ENCODE measurements at places on chromosomes 7 and 10.

- no peak for DNase-seq
These were observed 214.5 kb downstream of the TWIST1 start for GRCh38 chr7:18902892-18903291.

GRCh38 chr7:51789489-51789888, 472.9 kb upstream of the COBL start:
- no peak for DNase-seq

DNA sequence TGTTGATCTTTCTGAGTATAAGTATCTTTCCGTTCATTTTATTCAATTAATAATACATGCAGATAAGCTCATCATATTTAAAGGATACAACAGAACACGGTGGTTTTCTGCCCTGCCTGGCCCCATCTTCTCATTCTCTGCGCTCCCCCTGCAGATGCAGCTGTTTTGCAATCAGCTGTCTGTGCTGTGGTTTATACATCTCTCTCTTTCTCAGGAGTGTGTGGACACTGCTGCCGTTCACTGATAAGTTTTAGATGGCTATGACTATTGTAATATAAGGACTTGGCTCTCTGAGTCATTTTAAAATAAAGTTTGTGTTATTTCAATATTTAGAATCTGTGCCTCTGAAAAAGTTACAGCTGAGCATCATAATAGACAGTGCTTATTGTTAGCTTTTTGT, 54.5 kb downstream of the CUL1 start:
- no peak for DNase-seq

- DNase-seq, result no peak
These were observed 10.0 kb upstream of the KMT2E start for GRCh38 chr7:105003872-105004510.

DNA sequence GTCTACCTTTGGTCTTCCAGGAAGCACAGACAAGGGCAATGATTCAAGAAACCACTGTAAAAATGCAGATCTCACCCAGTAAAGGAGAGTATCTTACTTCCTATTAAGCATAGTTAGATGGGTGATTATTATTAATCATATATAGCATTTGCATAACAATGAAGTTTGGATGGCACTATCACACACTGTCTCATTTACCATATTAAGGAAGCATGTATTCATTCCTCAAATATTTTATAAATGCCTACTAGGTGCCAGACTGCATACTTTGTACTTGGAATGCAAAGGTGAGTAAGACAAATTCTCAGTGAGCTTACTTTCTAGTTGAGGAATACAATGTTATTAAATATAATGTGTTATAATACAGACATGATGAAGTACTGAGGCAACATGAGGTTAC, 53.9 kb upstream of the SKAP2 start:
- no peak for DNase-seq

DNA sequence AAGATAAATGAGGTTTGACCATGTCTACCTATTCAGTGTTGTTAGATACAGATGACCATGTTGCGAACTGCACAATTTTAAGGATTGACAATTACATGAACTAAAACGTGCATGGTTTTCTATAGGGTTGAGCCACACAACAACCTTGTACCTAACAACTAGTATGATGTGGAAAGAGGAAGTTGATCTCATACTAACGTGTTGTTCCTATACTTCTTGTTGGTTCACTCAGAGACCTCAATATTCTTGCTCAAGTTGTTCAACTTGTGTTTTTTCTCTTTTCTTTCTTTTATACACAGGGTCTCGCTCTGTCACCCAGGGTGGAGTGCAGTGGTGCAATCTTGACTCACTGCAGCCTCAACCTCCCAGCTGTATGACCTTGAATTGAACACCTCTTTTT, 6.1 kb upstream of the KEL start:
- DNase-seq, result no peak

- no peak for DNase-seq
These were observed 327.3 kb downstream of the PHTF2 start for GRCh38 chr7:78125884-78126283.

GRCh38 chr7:130277763-130278643, 11.3 kb downstream of the CPA2 start:
- DNase-seq, result peak; percentile 66

DNA sequence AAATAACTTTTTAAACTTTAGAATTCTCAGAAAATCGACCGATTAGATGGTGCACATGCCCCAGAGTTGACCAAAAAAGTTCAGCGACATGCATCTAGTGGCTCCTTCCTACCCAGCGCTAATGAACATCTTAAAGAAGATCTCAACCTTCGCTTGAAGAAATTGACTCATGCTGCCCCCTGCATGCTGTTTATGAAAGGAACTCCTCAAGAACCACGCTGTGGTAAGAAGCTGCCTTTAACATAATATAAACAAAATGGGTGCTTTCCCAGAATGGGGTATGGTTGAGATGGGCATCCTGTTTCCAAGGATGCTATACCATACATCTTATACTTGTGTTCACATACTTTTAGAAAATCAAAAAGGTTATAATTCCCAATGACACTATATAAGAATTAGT, 24.6 kb downstream of the GLRX3 start:
- DNase-seq, result no peak

DNA sequence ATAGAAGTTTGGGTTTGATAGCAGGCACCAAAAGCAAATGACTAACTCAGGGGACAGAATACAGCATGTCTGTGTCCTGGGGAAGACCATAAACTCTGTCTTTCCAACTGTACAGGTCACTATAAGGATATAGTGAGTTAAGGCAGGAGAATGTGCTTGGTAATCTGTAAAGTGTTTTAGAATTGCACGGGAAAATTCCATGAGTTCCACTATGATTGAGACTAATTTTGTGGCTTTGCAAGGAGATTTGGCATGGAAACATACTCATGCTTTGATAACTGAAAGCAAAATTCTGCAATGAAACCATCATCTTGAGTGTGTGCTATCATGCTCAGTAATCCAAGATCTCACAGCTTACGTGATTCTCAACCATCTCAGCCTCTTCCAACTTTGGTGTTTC, 152.6 kb downstream of the PKD1L1 start:
- DNase-seq, result no peak

DNA sequence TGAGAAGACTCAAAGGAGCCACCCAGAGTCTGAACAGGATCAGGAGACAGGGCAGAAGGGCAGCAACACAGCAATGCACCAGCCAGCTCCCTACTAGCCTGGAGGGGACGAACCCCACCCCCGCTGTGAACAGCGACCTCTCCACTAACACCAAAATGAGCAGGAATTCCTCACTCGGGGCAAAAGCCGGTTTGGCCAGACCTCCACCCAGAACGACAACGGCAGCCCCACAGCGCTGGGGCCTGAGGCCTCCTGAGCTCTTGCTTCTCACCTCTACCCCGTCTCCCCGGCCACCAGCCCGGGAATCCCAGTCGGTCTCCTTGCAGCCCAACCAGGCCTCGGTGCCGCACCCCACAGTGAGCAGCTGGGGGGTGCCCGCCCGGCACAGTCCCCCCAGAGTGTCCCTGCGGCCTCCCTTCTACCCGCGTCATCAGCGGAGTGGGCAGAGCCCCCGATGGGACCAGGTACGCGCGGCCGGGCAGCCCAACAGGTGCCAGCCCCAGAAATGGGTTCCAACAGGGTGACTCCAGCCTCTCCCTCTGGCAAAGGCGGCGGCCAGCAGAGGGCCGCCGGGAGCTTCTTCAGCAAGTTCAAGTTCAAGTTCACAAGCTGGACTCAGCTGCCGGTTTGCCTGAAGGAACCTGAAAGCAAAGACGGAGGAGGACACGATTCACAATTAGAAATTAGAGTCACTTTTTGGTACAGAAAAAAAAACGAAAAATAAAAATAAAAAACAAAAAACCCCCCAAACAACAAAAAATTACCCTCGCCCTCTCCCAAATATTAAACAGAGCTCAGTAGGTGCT, 129.0 kb downstream of the MARCHF5 start:
- DNase-seq, result no peak

GRCh38 chr7:30921540-30922401, 10.1 kb downstream of the AQP1 start:
- DNase-seq, result no peak

DNA sequence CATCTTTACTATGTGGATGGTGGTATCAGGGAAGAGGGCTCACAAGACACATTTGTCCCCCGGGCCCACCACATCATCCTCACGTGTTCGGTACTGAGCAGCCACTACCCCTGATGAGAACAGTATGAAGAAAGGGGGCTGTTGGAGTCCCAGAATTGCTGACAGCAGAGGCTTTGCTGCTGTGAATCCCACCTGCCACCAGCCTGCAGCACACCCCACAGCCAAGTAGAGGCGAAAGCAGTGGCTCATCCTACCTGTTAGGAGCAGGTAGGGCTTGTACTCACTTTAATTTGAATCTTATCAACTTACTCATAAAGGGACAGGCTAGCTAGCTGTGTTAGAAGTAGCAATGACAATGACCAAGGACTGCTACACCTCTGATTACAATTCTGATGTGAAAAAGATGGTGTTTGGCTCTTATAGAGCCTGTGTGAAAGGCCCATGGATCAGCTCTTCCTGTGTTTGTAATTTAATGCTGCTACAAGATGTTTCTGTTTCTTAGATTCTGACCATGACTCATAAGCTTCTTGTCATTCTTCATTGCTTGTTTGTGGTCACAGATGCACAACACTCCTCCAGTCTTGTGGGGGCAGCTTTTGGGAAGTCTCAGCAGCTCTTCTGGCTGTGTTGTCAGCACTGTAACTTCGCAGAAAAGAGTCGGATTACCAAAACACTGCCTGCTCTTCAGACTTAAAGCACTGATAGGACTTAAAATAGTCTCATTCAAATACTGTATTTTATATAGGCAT, 9.1 kb upstream of the CSGALNACT2 start:
- DNase-seq, result no peak

DNA sequence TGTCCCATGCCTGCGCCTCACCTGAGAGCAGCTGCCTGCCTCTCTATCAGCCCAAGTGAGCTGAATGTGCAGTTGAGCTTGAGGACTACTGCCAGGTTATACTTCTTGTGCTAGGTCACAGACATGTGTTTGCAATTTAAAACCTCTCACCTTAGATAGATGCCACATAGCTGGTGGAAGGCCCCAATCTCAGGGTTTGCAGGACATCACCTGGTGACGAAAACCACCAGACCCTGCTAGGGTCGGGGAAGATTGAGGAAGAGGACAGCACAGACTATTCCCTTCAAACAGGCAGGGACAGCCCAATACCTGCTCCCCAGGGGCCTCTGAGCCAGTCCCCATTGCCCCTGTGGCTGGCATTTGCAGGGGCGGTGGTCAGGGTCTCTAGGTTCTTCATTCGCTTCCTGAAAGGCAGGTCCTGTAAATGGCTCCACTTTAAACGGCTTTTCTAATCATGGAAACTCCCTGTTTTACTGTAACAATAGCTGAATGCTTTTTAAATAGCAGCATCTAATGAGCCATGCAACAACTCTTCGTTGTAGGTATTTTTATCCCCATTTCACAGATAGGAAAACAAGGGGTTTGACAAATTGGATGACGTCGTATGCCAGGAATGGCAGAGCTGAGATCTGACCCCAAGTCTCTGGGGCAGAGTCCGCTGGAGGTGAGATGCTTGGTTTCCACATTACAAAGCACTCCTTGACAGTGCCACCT, 80.1 kb downstream of the EMX2 start:
- no peak for DNase-seq

DNA sequence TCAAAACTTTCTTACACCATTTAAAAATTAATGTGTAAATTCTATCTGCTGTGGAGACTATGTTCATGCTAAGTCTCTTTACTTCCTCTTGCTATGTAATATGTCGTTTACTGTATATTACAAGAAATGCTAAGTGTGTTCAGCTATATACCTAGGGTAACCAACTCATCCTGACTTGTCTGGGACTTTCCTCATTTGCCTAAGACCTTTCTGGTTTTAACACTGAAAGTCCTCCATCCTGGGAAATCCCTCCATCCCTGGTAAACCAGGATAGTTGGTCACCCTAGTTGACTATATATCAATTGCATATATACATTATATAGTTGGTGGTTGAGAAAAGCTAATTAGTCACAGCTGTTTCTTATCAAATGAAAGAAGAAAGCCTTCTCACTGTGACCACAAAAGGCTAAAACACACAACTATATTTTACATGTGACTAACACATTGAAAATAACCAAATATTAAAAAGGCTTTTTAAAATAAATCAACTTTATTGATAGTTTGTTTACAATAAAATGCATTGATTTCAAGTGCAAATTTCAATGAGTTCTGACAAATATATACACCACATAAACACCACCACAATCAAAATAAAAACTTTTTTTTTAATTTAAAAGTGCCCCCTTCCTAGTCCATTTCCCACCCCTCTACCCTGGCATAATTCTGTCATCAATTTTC, 167.7 kb upstream of the INHBA start:
- DNase-seq, result no peak

- no peak for DNase-seq
These were observed 3.9 kb upstream of the CDK6 start for GRCh38 chr7:92840316-92840715.

Measured in DMS 273 treated with DMSO at 0.1 percent for 48 hours (cell line).